ENCODE measurements at places on chromosomes 3 and 15.

- DNase-seq: no peak
Measured at GRCh38 chr3:33908250-33908851, 109.9 kb downstream of the PDCD6IP start.

- DNase-seq: no peak
Measured at GRCh38 chr15:63187589-63188226, 1.7 kb upstream of the RAB8B start.

GRCh38 chr3:15768421-15769255 is 29.1 kb downstream of the ANKRD28 start:
- peak; percentile 51 for DNase-seq

- DNase-seq: no peak
Measured at GRCh38 chr3:154156530-154156929, 35.3 kb downstream of the ARHGEF26 start.

DNA sequence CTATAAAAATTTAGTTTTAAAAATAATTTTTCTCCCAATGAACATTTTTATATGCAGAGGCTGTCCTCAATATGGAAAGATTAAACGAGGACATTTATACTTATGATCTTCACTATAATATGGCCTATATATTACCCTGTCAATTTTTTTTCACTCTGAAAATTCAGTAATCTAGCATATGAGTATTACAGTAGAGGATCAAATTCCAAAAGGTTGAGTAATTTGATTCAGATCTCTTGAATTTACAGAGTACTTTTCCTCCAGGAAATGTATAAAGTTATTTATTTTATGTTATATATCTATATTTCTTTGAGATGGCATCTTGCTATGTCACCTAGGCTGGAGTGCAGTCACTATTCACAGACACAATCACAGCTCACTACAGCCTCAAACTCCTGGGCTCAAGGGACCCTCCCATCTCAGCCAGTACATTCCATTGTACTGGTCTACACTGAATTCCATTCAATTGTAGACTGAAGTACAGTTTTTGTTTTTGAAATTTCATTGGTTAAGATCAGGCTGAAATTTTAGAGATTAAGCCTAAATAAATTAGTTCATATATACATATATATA is 16.3 kb upstream of the TRPM7 start:
- DNase-seq: no peak

DNA sequence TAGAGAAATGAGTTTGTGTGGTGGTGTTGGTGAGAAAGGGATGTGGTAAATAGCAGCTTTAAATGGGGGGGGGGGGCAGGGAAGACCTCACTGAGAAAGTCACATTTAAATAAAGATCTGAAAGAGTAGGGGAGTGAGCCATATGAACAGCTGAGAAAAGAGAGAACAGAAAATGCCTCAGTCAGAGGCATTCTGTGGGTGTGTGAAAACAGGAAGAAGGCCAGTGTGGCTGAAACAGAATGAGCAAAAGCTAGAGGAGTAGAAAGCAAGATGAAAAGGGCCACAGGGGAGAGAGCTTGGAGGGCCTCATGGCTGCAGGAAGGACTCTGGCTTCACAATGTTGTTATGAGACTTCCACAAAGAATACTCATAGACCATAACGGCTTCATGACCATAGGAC is 783.3 kb downstream of the ZPLD1 start:
- no peak for DNase-seq

- peak; percentile 83 for DNase-seq
Measured at GRCh38 chr3:134374105-134374790, at the start of gene AMOTL2. Gene AMOTL2 (minus strand): TSS chr3:134374447. CDS start chr3:134371433, 3,014 bp downstream.

DNA sequence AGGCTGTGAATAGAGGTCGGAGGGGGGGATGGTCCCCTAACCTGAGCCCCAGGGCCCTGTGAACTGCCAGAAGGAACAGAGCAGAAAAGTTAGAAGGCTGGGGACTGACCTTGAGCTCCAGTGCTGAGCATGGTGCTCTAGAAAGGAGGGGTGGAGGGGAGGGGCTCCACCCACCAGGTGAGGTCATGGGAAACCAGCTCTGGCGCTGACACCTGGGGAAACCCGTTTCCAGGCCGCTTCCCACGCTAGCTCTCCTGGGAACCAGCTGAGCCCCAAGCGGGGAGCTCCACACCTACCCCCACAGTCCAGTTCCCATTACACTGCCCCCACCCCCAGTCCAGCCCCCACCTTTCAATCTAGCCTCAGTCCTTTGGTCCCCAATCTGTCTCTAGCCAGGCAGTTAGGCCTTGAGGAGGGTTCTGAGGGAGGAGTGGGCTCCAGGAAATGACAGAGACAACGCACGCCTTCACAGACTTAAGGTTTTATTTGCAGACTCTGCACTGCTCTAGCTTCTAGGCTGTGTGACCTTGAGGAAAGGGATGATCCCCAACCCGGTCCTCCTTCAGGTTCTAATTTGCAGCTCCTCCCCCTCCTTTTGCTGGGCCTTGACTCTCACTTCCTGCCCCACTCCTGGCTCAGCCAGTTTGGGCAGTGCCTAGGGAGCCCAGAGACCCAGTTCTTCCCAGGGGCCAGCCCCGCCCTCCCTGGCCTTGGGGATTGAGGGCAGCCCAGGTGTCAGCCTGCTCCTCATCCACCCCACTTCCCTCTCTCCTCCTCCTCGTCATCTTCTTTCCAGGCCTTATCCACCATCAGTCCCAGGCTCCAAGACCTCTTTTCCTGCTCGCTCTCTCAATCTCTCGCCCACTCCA is 2.1 kb downstream of the RHOV start:
- DNase-seq: no peak

DNA sequence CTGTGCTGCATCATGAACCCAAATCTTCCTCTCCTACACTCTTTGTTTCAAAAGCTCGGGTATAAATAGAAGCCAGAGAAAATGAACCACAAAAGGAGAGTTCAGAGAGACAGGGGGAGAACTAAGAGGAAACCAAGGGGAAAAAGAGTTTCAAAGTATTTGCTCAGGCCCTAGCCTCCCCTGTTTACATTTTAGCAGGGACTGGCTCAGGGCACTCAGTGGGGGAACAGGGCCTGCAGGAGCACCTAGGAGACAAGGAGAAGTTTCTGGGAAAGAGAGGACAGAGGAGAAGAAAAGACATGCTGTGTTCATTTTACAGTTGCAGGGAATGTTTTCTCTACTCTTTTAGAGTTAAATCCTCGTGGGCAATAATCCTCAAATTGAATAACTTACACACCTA is 8.5 kb upstream of the IL17RD start:
- DNase-seq: no peak

DNA sequence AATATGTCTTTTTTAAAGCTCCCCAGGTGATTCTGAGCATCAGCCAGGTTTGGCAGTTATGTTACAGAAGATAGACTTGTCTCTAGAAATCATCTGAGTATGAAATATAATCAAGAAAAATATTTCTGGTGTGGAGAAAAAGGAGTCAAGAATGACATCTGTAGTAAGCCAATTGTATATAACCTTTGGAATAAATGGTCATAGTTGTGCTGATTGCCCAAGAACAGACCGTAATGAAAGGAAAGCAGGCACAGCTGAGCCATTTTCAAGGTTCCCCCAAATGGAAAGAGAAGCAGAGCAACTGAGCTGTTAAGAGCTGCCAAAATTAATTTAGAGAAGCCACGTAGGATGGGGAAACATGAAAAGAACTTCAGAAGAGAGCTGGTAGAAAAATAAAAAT is 26.6 kb downstream of the GOLM2 start:
- no peak for DNase-seq

DNA sequence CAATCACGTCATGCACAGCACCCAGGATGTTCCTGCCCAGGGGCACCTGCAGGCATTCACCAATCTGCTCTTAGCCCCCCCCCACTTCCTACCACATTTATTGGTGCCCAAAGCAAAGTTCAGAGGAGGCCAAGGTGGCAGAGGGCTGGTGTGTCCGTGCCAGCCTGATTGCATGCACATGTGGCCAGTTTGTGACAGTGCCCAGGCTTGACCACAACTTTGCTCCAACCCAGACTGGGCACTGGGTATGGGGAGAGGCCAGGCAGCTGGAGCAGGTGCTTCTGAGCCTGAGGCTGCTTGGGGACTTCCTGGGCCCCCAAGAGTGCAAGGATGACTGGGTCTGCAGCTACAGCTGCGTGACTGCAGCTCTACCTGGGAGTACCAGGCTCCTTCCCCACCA is 192.3 kb upstream of the BCHE start:
- DNase-seq: no peak

DNA sequence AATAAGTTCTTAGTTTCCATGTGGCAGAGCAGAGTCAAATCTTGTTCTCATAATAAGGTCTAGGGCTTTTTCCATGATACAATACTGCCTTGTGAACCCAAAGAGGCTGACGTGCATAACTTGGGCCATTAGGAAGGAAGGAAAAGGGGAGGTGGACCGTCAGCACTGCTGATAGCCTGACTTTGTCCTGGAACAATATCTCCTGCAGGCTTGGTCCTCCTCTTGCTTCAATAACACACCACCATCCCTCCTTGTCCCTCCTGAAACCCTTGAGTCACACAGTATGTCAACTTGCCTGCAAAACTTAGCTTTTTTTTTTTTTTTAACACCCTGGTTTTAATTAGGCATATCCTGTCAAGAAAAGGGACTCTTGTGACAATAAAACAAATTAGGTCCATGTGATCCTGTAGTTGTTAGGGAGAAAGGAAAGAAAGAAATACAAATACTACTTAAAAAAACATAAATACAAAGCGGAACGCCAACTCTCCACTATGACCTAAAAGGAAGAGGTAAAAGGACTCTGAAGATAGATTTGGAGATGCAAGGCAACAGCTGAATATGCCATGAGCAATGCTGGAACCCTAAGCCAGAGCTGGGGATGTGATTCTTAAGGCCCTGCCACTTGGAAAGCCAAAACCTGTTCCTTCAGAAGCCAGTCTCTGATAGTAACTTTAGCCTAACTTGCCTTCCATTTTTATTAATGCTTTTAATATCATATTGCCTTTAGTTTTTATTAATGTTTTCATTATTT is 67.0 kb downstream of the WWTR1 start:
- no peak for DNase-seq

DNA sequence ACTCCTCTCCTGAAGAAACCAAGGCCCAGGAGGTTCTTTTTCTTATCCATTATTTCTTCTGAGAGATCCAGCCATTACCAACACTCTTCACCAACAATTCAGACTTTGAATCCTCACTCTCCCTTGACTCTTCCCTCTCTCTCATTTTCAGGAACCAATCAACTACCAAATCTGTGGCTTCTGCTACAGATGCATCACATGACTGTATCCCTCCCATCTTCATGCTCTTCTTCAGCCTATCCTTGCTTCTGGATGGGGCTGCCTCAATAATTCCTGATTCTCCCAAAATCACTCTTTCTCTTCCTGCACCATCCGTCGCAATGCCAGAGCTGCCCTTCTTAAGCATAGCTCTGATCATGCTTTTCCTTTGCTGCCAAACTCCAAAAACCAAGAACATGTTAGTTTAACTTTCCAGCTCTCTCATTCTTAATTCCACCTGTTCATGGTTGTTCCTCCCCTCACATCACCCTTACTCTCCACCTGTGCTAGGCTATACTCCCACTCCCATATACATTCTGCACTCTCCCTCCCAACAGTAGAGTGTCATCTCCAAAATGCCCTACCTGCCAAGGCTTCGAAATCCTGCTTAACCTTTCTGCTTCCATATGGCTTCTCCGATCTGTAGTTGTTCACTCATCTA is 13.5 kb downstream of the PLD1 start:
- no peak for DNase-seq

GRCh38 chr3:62968128-62968527 is 92.9 kb upstream of the CADPS start:
- no peak for DNase-seq

GRCh38 chr3:38311476-38311875 is 29.4 kb downstream of the SLC22A14 start:
- no peak for DNase-seq

Data from NCI-H146 (cell line).